ENCODE measurements at places on chromosomes 3 and 15.

GRCh38 chr15:73941044-73941443 lies 14.8 kb downstream of the LOXL1 start:
- no peak for DNase-seq

DNA sequence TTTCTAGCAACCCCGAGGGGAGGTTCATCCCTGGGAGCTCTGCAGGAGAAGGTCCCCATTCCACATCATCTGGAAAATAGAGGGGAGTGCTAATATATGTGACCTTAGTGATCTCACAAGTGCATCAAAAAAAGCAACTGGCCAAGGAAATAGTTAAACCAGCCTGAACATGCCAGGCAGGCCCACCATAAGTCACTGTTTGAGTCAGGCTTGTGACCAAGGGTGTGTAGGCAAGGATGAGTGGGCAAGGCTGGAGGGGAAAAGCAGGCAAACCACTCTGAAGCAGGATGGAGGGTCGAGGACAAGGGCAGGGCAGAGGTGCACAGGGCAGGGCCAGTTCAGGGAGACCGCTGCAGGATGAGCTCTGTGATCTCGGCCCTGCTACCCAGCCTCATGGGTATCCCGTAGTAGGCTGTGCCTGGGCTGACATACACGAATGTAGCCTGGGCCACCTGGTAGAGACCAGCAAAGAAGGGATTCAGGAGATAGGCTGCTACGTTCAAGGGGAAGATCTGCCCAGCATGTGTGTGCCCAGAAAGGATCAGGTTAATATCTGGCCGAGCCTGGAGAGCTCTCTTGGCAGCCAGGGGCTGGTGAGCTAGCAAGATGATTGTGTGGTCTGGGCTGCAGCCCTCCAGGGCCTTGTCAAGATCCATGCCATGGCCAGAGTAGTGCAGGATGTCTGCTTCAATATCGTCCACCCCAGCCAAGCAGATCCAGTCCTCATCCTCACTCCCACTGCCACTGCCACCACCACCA lies 4.3 kb downstream of the GLB1 start:
- DNase-seq, result no peak

GRCh38 chr3:127439621-127440020 lies 150.9 kb downstream of the TPRA1 start:
- no peak for DNase-seq

GRCh38 chr3:61863579-61863978 lies 302.2 kb downstream of the PTPRG start:
- no peak for DNase-seq

- no peak for DNase-seq
Measured at GRCh38 chr3:151309566-151309965, 7.1 kb downstream of the GPR87 start.

DNA sequence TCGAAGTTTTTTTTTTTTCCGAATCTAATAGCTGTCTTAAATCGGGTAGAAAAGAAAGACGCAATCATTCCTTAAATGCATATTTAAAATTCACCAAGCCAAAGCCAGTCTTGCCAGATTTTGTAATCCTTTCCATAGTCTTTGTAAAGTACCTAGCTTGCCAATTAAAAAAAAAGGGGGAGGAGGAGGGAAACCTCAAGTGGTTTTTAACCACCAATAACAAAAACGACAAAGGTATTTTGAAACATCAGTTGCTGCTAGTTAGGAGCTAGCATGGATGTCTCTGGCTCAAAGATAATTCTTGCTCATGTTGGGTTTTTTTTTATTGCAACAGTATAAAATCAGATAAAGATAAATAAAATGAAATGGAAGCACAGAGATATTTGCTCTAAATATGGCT lies 187.9 kb downstream of the MECOM start:
- DNase-seq, result no peak

DNA sequence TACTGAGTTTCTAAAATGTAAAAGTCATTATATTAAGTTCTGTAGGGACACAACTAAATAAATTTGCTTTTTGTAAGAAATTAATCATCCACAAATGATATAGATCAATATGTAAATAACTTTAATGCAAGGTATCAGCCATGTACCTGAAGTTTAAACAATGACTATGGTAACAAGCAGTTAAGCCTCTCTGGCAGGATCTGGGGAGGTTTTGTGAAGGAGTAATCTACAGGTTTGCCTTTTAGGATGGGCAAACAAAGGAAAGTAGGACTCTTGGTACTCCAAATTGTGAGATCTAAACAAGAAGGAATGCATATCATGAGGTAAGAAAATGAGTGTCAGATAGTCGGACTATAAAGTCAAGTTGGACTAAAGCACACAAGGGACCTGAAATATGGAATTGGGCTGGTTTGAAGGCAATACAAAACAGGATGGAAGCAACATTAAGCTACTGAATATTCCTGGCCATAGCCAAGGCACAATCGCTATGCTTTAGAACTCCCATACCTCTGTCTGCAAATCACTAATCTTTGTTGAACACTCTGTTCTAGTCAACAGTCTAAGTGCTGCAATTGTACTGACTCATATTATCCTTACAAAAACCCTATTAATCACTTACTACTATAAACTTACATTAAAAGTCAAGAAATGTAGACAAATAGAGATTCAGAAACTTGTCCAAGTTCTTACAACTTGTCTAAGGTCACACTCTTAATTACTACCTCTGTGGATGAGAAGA lies 412.8 kb downstream of the DIPK2A start:
- DNase-seq, result no peak

GRCh38 chr15:80878242-80878866 lies 99.2 kb downstream of the CEMIP start:
- no peak for DNase-seq

DNA sequence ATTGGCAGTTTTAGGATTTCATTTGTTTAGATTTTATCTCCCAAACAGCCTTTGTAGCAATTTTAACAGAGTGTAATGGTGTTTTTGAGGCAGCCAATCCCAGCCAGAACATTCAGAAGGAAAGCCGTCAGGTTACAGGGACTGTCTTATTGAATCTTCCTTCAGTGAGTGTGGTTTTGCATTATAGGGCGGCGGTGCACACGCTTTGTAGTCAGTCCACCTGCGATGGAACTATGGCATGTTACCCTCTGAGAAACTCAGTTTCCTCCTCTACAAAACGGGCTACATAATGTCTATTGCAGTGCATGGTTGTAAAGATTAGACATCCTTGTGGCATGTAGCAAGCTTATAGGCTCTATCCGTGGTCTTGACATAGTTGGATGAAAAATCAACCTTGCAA lies 1.0 kb downstream of the LRRC28 start:
- DNase-seq, result no peak

DNA sequence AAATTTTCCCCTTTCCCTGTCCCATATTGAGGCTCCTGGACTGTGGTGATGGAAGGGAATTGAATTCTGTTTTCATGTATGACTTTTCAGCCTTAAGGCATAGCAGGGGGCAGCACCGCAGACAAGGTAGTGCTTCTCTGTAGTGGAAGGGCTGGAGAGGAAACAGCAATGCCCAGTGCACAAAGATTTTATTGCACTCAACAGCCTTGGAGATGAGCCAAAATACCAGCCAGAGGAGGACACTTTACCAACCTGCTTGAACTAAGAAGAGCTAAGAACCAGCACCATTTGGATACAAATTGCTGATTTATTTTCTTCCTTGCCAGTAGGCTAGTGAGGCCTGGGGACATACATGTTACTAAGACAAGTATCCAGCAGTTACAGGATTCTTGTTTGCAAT lies 98.7 kb downstream of the KCNMB2 start:
- no peak for DNase-seq

DNA sequence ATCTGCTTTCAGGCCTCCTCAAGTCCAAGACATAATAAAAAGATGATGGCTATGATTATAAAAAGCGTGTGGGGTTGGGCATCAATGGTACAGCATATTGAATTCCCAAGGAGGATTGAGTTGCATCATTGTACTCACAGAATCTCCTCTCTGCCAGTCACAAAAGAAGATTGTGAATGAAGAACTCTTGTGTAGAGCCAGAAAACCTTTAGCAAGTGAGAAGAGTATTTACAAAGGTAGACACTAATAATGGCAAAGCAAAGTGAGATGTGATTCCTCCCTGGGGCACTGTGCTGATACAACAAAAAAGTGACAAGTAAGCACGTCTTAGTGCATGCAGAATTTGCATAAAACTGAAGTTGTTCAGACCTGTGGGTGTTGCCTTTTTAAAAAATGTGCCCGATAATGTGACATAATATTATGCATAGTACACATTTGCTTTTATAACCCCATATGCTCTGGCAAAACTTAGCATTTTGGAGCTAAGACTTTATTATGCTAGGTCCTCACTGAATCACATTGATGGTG lies 291.2 kb upstream of the TBC1D5 start:
- no peak for DNase-seq

GRCh38 chr3:136694321-136694720 lies 57.9 kb downstream of the STAG1 start:
- DNase-seq, result peak; percentile 56

DNA sequence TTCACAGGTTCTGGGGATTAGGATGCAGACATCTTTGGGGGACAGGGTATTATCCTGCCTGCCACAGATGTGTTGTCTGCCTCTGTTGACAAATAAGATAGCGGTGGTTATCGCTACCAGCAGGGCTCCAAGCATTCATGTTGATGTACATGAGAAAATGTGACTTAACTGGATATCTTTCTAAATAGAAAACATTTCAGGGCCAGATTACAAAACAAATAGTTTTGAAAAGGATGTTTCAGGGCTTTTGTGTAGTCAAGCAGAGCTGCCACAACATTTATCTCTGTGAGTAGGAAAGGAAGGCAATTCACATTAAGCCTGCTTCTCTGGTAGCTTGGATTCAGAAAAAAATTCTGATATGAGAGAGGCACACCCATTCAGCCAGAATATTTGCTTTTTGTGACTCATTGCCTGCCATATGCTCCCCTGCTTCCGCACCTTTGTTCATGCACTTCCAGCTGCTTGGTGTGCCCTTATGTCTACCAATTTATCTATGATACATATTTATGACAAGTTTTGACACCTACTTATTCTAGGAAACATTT lies 22.8 kb downstream of the PLS1 start:
- no peak for DNase-seq

DNA sequence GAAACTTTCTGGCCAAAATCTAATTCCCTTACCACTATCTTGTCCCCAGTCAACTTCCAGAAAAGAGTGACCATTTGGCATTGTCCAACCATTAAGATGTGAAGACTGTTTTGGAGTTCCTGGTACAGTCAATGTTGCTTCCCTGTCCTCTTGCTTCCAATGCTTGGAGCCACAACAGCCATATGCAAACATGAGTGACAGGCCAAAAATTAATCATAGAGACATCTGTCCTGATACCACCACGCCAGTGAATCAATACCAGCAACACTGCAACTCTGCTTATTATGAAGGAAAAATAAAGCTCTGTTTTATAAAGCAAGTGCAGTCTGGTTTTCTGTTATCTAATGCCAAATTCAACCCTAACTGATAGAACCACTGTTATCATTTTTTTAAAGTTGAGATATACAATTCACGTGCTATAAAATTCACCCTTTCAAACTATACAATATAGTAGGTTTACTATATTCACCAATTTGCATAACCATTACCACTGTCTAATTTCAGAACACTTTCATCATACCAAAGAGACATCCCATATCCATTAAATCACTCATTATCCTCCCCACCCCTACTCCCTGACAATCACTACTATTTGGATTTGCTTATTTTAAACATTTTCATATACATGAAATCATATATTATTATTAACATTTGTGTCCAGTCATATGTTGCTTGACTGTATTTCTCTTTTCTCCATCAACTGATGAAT lies 76.9 kb downstream of the STAG1 start:
- no peak for DNase-seq

DNA sequence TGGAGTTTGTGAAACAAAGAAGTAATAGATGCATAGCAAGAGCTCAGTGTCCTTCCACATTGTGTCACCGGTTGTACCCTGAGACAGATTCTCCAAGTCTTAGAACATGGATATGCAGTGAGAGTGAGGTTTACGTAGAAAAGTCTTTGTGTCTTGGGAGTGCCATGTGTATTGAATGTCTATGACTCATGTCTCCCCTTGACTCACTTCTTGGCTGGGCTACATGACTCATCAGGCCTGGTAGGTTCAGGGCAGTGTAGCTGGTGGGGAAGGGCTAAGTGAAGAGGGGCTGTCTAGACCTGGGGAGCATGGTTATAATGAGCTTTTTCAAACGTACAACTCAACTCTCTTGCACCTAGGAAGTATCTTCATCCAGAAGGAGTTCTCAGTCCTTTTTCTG lies 167.4 kb downstream of the GAP43 start:
- peak; percentile 70 for DNase-seq

DNA sequence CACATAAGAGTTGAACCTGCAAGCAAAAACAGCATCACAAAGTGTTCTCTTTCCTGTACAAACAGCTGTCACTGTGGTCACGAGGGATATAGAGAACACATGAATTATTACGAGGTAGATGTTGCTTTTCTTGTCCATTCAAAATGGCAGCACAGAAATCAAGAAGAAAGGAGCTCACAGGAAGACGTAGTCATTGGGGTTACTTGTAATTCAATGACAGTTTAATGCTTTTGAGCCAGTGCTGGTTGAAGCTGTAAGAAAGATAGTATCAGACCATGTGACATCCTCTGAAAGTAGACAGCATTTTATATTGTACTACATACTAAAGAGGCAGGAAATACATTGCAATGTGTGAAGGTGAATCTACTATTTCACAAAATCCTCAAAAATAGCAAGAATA lies 140.4 kb downstream of the ABI3BP start:
- no peak for DNase-seq

GRCh38 chr15:47429376-47429775 lies 287.9 kb upstream of the SEMA6D start:
- no peak for DNase-seq

- no peak for DNase-seq
Measured at GRCh38 chr15:91128016-91128415, 28.0 kb downstream of the SV2B start.

DNA sequence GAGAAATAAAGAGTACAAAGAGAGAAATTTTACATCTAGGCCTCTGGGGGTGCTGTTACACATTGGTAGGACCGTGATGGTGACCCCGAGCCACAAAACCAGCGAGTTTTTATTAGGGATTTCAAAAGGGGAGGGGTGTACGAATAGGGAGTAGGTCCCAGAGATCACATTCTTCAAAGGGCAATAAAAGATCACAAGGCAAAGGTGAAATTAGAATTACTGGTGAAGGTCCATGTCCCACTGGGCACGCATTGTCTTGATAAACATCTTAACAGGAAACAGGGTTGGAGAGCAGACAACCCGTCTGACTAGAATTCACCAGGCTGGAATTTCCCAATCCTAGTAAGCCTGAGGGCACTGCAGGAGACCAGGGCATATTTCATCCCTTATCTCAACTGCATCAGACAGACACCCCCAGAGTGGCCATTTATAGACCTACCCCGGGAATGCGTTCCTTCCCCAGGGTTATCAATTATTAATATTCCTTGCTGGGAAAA lies 4.3 kb downstream of the IRAK2 start:
- no peak for DNase-seq

Data from CD4-positive, alpha-beta T cell treated with Interleukin-2 at 100 ng/mL for 4 hours (primary cell).